ENCODE measurements at places on chromosomes 4 and X.

DNA sequence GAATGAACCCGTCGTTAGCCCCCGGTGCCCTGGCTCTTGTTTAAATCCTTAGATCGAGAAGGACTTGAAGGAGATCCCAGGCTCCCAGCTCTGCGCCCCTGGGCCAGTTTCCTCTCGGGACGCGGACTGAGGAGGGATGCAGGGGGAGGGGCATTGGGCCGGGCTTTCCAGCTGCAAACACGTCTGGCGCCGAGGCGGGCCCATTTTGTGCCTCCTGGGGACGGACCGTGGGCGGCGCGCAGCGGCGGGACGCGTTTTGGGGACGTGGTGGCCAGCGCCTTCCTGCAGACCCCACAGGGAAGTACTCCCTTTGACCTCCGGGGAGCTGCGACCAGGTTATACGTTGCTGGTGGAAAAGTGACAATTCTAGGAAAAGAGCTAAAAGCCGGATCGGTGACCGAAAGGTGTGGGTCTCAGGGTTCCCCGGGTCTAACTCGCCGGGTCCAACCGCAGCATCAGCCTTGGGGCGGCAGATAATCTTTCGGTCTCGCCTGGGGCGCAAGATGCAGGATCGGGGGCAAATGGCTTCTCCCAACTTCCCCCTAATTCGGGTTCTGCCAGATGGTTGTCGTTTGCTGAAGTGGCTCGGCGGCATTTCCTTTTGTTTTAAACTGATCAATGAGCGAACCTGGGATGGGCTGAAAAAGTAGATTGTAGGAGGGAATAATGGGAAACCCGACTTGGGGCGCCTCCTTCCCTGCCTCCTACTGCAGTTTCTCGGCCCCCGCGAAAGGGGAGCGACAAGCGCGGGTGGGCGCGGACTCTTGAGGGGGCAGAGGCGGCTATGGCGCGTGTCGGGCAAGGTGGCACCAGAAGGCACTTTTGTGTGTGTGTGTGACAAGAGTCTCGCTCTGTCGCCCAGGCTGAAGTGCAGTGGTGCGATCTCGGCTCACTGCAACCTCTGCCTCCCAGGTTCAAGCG is 2.9 kb downstream of the PDGFRA start:
- no peak for DNase-seq

DNA sequence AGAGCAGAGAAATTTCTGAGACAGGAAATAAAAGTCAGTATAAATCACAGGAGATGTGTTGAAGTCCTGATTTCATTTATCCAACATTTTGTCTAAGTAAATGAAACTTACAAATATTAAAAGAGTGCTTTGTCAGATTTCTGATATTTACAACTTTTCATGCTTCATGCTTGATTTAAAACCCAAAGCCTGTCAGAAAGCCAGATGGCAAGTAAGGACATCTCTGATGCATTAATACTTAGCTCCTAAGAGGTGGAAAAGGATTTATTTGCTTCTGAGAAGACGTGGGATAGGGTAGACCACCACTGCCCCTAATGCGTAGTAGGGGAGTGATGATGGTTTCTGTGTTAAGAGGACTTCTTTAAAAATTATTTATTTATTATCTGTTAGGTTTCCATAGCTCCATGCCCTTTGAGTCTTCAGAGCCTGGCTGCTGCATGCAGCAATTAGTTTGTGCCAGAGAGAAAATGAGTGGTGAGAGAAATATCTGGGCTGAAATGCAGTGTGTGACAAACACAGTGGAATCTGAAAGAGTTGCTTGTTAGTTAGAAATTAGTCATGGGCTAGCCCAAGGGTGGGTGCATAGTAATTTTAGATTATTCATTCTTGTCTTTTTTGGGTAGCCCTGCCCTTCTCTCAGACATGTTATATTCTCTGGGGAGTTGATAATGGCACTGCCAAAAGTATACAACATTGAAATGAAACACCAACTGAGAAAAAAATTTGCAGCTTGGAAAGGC is 333.8 kb downstream of the C4orf33 start:
- DNase-seq, result no peak

- DNase-seq, result peak; percentile 74
These were observed 16.0 kb downstream of the CCNQ start for GRCh38 chrX:153582896-153583295.

GRCh38 chrX:94361241-94361640 is 687.2 kb downstream of the FAM133A start:
- no peak for DNase-seq

DNA sequence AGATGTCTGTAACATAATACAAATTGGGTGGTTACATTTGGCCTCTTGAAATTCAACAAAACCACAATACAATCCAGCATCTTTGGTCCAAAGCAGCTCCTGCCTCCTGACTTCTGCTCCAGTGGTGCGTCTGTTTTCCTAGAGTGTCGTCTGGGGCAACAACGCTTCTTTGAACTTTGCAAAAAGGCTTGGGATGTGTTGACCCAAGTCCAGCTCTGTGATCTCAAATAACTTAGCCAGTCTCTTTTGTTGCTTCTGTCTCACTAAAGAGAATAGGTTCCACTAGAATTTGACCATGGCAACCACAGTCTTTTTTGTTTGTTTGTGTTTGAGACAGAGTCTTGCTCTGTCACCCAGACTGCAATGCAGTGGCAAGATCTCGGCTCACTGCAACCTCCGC is 324.0 kb downstream of the DHRSX start:
- DNase-seq, result no peak

DNA sequence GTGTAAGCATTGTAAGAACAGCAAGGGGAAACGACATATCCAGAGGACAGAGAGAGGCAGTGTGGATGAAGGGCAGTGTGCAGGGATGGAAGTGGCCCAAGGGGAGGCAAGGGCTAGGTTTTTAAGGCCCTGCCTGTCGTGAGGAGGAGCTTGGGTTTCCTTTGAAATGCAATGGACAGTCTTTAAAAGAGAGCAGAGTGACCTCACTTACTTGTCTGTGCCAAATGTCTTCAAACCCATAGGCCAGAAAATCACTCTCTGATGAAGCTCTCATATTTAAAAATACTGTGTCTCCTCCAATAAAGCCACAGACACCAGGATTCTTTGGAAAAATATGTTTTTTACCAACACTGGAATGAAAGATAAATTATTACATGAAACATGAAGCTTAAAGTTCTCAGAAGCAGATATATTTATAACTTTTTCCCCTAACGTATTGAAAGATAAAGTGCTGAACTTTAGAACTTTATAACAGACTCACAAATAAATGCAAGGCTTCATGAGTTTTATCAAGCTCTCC is 19.2 kb upstream of the ATXN3L start:
- no peak for DNase-seq

DNA sequence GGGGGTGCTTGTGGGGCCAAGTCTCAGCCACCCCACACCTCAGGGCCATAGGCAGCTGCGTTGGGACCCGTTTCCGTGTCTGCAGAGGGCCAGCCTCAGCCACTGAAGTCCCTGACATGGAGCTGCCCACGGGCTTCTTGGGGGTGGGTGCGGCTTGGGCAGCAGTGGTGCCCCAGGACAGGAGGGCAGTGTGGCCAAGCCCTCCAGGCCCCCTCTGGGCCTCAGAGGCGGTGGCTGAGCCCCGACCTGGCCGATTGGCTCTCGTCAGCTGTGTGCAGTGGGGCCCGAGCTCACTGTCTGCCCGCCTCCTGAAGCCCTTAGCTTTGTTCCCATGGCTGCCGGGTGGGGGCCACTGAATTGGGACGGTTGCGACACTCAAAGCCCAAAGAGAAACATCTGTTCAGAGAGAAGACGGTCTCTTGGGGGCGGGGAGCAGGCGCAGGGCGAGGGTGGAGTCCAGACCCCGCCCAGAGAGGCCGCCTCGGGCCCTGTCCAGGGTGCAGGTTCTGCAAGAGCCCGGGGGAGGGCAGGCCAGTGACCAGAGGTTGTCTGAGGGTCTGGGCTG is 9.1 kb downstream of the FGFR3 start:
- DNase-seq, result no peak

GRCh38 chr4:165131247-165131832 is 18.7 kb upstream of the TMEM192 start:
- peak; percentile 64 for DNase-seq

DNA sequence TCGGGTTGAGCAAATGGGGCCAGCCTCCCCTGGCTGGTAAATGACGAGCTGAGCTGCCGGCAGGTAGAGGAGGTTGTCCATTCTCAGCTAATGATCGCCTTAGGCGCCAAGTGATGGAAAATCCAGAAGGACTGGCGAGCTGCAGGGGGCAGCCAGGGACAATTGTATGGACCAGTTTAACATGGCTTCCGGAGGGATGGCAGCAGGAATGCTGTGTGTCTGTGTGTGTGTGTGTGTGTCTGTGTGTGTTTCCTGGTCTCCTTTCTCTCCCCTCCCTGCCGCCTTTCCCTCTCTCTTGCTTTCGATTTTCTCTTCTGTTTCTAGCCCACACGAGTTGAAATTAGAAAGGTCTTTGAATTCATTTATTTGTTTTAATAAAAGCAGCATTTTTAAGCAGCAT is 45.2 kb upstream of the BCOR start:
- DNase-seq, result no peak

- DNase-seq, result no peak
These were observed 96.1 kb upstream of the FAM9B start for GRCh38 chrX:9130031-9130430.

DNA sequence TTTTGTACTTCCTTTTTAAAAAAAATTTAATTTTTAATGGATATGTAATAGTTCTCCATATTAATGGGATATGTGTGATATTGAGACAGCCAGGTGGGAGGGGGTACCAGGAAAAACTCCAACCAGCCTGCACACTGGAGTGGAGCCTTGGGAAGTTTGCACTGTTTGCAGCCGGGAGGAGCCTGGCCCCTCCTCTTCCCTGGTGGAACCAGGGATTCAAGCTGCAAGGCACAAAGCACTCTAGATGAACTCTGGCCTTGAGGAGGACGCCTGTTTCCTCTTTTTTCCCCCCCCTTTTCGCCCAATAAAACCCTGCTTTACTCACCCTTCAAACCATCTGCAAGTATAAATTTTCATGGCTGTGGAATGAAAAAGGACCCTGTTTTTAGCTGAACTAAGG is 48.2 kb upstream of the GC start:
- no peak for DNase-seq

- DNase-seq, result no peak
These were observed 79.4 kb downstream of the ABLIM2 start for GRCh38 chr4:8079031-8079885.

DNA sequence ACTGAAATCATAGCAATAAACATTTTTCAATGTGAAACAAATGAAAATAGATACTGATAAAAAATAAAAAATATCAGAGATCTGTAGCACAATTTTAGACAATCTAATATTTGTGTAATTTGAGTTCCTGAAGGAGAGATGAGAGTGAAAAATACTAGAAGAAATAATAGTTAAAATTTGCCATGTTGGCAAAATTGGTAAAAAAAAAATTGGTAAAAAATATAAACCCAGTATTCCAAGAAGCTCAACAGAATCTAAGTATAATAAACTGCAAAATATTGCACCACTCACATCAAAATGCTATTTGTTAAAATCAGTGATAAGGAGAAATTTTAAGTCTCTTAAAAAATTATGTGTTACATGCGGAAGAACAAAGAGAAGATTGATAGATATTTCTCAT is 1680.7 kb downstream of the PCDH7 start:
- no peak for DNase-seq

DNA sequence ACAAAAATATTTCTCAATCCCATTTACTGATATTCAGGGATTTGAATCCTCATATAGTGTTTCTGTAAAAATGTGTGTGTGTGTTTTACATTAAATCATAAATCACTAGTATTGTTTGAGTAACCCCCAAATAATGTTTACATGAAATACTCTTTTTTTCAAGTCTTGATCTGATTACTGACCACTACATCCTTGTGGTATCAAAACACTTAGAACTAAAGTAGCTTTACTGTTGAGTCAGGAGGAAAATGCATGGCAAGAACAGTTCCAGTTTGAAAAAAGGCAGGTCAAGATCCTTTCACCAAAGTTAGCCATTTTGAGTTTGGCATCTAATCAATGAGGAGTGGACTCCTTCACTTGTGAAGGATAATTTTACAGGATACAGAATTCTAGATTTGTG is 3.6 kb upstream of the WDR19 start:
- DNase-seq, result no peak

GRCh38 chr4:38242822-38243387 is 282.7 kb downstream of the PTTG2 start:
- DNase-seq, result no peak

DNA sequence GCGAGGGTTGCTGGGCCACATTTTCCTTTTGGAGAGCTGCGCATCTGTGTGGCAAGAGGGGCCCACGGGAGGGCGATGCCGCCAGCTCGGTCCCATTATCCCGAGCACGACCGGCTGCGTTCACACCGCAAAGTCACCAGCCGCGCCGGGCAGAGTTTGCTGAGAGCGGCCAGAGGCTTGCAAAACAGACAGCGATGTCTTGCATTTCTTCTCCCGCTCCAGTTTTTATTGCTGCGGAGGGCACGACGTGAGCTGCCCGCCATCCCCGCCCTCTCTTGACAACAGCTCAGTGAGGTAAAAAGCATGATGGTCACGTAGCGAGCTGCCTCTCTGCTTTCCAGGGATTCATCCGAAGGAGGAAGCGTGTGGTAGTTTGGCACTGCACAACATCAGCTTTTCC is 102.1 kb upstream of the TENM3 start:
- no peak for DNase-seq

GRCh38 chrX:13699183-13699826 is 10.4 kb downstream of the RAB9A start:
- DNase-seq, result no peak

DNA sequence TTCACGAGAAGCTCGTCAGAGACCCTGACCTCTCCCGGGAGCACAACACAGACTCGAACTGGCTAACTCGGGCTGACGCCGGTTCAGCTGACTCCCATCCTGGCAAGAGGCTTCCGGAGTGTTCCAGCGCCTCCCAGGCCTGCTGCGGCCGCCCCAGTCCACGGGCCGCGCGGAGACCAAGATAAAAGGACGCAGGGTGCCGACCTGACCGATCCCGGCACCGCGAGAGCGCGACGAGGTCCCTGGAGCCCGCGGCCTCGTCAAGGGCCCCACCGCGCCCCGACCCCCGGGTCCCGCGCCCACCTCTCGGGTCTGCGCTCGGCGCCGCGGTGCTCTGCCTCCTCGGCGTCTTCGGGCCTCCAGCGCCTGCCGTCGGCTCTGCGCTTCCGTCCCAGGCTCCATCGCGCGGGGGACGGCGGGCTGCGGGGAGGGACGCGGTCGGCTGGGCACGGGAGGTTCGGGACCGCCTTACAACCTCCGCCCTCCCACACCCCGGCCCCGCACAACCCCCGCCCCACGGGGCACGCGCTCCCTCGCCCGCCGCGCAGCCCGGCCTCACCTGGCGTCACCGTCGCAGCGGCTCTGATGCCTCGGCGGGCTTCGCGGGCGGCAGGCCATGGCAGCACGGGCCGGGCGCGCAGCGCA is 426 bp downstream of the SLBP start:
- DNase-seq, result no peak

GRCh38 chr4:13963601-13964000 is 336.1 kb upstream of the BOD1L1 start:
- DNase-seq, result no peak

DNA sequence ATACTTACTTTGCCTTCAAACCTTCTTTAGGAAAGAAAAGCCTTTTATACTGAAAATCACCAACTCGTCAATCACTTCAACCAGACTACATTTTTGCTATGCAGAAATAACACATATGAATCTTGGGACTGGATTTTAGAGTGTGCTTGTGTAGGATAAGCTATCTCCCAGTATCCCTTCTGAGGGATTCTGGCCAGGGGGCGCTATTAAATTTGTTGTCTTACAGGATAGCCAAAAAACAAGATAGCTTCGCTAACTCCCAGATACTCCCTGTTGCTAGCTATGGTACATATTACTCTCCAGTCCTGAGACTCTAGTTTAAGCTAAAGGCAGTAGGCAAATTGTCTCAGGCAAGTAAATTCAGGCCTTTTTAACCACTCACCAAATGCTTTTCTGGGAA is 167.2 kb downstream of the LHFPL1 start:
- no peak for DNase-seq
